Stimulated activated CD8-positive, alpha-beta memory T cell treated with anti-CD3 and anti-CD28 coated beads, Interleukin-15, amount 100 ng/mL, for 24 hours (primary cell): ENCODE measurements at places on chromosomes 4 and X.

DNA sequence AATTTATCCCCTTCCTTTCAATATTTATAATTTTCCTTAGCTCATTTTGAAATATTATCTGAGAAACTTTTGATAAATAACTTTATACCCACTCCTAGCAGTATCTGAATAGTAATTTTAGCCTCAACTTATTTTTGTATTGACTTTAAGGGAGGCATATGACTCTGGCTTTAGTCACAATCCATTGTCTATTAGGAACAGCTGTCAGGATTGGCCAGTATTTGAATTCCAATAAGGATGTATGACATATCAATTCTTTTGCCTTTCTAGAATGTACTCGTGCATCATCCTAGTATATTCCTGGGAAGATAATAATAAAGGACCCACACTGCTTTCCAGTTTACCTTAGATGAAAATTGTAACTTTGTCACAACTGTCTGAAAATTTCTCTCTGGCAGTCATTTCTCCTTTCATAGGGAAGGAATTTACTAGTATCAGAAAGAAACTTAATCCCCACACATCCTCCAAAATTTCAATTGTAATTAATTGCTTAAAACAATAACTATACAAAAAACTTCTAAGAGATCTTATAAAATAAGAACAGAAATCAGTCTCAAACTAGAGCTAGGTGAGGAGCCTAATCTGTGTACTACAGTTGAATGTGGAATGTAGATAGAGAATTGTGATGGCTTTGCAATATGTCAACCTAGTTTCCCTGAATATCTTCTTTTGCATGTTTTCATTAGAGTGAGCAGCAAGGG is 121.0 kb upstream of the EPHA5 start:
- DNase-seq = no peak

- no peak for DNase-seq
These were observed 146.3 kb upstream of the LEF1 start for GRCh38 chr4:108314900-108315589.

- DNase-seq = no peak
These were observed 247.9 kb upstream of the GALNTL6 start for GRCh38 chr4:171565130-171565788.

DNA sequence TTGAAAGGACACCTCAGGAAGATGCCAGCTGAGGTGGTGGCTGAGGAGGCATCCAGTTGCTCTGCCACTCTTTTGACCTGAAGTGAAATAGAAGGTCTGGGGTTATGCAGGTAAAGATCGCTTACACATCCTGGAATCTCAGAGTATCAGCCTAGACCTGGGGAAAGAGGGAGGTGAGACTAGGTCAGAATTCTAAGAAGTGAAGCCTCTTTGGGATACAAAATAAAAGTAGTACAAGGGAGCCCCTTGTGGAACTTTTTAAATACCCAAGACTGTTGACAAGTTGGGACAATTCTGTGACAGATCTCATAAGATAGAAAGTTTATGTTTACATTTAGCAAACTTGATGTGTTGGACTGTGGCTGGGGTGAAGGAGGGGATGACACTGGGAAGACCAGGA is 263.1 kb downstream of the SPRY1 start:
- no peak for DNase-seq

GRCh38 chr4:24886596-24886995 is 26.2 kb downstream of the CCDC149 start:
- no peak for DNase-seq

- DNase-seq = no peak
These were observed 22.1 kb downstream of the SLIT2 start for GRCh38 chr4:20273793-20274192.

- DNase-seq = no peak
These were observed 1765.8 kb downstream of the PCDH7 start for GRCh38 chr4:32485956-32486355.

- DNase-seq = no peak
These were observed 152.6 kb downstream of the AFAP1 start for GRCh38 chr4:7787067-7787466.

DNA sequence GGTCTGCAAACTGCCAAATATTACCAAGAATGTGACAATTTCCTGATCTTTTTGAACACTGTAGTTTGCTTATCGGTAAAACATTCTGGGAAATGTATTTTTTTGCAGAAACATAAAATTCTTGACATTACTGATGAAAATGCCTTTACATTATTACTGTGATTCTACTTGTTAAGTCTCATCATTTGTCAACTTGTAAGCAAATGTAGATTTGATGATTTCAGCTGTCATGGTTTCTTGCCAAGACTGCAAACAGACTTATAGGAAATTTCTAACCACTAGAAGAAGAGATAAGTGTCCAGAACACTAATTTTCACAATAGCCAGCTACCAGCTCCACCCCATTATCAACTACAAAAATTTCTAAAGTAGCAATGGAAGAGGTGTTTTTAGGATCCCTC is 560.4 kb downstream of the STPG2 start:
- no peak for DNase-seq

DNA sequence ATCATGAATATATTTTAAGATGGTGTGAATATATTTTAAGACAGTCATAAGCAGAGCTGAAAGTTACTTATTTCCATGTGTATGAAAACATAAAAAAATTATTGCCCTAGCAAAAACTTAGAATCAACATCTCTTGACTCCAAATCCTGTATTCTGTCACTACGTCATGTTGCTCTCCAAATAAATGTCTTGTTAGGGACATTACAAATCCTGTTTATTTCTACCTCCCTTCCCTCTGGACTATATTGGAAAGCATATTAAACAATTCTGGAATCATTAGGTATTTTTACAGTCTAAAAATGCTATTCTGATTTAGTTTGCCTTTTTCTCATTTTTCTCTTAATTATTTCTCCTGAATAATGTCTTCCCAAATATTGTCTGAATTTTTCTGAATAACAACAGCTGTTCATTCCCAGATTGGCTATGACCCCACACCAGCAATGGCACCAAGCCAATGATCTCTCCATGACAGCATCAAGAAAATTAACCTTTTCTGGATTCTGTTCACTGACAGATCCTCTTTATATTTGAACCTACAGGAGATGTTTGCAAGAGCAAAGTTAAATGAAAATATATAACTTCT is 523.1 kb downstream of the IQCM start:
- DNase-seq = no peak

GRCh38 chrX:117840645-117841044 is 276.0 kb downstream of the KLHL13 start:
- no peak for DNase-seq

DNA sequence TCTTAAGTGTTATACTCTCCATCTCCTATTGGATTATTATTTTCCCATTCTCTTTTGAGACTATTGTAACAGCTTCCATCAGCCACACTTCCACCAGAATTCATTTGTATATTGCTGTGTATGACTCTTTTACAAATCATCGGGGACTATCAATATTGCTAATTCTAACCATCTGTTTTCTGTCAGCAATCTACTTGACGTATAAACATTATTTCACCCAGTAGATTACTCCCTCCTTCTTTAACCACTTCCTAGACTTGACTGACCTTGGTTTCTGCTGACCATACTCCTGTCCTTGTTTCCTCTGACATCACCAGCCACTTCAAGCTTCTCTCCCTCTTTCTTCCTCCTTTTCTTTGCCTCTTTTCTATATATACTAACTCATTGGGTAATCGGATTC is 402.9 kb downstream of the PCDH18 start:
- no peak for DNase-seq

DNA sequence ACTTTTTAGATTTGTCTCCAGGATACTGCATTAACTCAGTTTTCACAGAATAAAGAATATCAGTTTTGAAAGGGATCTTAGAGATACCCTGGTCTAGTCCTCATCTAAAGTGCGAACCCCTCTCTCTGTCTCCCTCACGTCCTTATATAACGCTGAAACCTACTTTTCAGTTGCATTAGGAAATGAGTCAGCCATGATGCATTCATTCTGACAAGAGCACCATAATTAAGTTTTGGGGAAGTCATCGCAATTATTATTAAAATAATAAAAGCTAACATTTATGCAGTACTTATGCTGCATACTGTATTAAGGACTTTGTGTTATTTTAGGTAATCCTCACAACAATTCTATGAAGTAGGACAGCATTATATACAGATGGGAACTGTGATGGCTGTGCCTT is 116.1 kb downstream of the REELD1 start:
- DNase-seq = no peak

DNA sequence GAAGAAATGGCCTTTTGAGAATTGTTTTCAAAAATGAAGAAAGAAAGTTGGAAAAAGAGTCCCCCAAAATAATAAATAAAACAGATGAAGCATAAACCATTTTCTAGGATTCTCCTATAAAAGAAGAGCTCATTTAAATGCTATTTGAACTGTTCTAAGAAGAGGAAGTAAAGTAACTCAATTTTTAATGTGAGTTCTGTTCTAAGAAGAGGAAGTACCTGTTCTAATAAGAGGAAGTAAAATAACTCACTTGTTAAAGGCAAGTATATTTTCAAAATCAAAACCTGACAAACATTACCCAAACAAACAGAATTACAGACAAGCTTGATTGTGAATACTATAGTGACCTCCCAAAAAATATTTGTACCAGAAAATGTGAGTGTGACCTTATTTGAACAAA is 1326.3 kb downstream of the C4orf33 start:
- no peak for DNase-seq

DNA sequence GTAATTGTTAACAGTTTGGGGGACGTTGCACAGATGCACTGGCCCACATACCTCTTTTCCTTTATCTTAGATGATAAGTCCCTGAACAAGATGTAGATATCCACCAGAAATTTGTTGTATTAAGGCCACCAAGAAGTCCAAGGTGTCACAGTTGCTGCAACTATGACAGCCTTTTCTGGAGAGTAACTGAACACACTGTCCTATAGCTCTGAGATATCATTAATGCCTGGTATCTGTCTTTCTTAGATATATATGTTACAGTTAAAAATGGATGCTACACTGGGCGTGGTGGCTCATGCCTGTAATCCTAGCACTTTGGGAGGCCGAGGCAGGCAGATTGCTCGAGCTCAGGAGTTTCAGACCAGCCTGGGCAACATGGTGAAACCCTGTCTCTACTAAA is 77.8 kb upstream of the PRDX4 start:
- no peak for DNase-seq

GRCh38 chr4:2930135-2930757 is 33.0 kb downstream of the NOP14 start:
- DNase-seq = no peak

DNA sequence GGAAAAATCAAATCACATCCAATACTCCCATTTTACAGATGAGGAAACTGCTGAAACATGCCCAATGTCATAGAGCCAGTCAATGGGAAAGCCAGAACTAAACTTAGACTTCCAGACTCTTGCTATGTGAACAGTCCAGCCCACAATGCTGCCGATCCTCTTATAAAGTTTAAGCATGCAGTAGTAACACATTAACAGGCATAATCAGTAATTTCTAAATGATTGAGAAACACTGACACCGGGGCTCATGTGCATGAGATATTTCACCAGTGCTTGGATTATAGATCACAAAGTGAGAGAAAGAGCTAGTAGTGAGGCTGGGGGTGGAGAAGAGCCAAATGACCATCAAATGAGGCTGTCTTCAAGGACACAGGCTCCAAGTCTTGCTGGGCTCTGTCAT is 2.5 kb downstream of the BDH2 start:
- no peak for DNase-seq

- DNase-seq = no peak
These were observed 788.4 kb upstream of the GALNTL6 start for GRCh38 chr4:171024720-171025303.

GRCh38 chr4:141899541-141899940 is 263.2 kb downstream of the IL15 start:
- no peak for DNase-seq

DNA sequence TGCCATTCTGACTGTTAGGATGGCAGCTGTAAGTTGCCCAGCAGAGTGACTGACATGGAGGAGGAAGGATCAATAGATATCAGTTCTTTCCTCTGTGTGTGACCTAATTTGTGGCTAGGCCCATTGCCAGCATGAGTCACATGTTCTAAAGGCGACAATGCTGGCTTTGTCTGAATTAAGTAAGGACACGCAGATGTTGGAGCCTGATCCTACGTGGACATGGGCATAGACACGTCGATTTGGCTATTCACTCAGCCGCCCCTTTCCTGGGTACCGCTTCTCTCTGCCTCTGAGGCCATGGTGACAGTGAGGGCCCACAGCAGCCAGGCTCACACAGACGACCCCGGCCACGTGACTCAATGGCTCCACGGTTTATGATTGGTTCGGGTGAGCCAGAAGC is 16.3 kb downstream of the PROM1 start:
- DNase-seq = no peak

- DNase-seq = no peak
These were observed 342.5 kb upstream of the NOCT start for GRCh38 chr4:138673053-138673452.

DNA sequence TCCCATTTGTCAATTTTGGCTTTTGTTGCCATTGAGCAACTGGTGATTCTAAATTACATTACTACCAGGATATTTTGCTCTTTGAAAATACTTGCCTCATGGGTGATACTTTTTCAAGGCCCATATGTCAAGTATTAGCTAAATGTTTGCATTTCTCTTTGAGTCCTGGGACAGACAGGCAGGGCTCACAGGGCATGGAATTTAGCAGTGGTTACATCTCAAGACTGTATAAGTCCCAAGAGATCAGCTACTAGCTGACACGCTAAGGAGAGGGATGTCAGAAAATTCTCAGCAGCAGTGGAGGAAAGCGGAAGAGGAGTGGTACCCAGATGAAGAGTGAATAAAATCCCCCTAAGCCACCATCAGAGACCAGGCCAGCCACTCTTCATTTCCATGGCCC is 224.9 kb downstream of the FRMPD4 start:
- DNase-seq = no peak

DNA sequence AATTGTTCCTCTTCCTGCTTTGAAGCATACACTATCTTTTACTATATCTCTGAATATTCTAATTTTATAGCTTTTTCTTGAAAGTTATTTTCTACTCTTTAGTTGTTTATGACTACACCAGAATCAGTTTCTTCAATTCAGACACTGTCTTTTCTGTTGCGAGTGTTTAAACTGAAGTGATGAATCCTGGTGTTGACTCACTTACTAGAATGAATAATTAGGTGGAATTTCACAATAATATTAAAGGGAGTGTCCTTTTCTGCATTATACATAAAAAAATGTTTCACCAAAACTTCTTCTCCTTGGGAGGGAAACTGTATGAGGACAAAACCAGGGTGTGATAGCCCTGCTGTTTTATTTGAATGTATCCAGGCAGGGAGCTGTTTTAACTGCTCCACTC is 1383.1 kb downstream of the C4orf33 start:
- DNase-seq = no peak

DNA sequence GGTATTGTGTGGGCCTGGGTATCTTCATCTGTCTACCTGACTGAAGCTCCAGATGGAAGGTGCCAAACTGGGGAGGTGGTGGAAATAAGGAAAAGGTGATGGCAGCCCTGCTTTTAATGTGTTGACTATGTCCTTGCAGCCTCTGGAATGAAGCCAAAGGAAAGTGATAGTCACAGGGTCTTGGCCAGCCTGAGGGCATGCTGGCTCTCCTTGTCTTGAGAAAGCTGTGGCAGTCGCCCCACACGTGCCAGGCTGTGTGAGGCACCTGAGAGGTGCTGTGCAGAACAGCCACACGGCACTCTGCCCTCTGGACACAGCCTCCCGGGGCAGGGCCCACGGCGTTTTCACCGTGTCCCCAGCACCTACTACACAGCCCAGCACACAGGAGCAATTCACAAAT is 77.6 kb downstream of the NAT8L start:
- DNase-seq = no peak
